NCI-H1694 (cell line): ENCODE measurements at places on chromosomes 12 and 14.

DNA sequence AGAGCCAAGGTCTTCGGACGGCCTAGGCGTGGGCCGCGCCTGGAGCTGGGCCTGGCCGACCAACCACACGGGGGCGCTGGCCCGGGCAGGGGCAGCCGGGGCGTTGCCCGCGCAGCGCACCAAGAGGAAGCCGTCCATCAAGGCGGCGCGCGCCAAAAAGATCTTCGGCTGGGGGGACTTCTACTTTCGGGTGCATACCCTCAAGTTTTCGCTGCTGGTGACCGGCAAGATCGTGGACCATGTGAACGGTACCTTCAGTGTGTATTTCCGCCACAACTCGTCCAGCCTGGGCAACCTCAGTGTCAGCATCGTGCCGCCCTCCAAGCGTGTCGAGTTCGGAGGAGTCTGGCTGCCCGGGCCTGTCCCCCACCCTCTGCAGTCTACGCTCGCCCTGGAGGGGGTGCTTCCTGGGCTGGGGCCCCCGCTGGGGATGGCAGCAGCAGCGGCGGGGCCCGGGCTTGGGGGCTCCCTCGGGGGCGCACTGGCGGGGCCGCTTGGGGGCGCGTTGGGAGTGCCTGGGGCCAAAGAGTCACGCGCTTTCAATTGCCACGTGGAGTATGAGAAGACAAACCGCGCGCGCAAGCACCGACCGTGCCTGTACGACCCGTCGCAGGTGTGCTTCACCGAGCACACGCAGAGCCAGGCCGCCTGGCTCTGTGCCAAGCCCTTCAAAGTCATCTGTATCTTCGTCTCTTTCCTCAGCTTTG is 4.4 kb upstream of the SHMT2 start:
- no peak for DNase-seq

- no peak for DNase-seq
Observed at GRCh38 chr14:104863131-104863862, 1.8 kb upstream of the CEP170B start.

GRCh38 chr12:45431126-45431525 is 215.2 kb downstream of the ANO6 start:
- DNase-seq = no peak

- no peak for DNase-seq
Observed at GRCh38 chr12:115891556-115892164, 385.8 kb downstream of the MED13L start.

- no peak for DNase-seq
Observed at GRCh38 chr14:95675486-95675885, 10.7 kb upstream of the TCL1B start.

DNA sequence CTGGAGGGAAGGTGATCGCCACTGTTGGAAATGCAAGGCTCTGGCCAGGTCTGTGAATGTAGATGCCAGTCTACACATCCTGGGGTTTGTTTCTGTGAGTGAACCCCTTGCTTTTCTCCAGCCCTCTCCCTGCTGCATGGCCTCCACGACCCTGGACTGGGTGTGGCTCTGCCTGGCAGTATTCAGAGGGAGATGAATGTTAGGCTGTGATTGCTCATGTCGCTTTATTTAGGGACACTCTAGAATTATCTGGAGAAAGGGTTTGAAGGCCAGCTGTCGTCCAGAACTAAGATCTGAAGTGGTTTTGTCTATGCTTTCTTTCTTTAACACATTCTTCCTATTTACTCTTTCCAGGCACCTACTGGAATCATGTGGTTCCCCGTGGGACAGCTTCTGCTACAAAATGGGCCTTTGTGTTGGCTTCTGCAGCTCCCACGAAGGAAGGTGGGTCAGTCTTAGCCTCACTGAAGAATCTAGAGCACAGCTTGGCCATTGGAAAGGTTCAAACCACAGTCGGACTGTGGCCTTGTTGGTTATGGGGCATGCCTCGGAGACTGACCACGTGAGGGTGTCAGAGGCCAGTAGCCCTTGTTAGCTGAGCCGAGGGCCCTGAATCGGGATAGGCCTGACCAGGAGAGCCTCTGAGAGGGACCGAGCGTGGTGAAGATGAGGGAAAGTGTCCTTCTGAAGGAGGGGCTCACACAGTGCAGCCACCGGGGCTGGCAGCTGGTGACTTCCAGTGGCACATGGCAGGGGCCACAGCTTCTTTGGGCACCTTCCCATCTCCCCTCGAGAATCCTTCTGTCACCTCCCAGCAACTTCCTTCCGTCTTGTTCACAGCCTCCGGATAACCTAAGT is 59.1 kb downstream of the ANKRD9 start:
- DNase-seq = no peak

- no peak for DNase-seq
Observed at GRCh38 chr12:50625029-50625925, 120.5 kb downstream of the DIP2B start.

DNA sequence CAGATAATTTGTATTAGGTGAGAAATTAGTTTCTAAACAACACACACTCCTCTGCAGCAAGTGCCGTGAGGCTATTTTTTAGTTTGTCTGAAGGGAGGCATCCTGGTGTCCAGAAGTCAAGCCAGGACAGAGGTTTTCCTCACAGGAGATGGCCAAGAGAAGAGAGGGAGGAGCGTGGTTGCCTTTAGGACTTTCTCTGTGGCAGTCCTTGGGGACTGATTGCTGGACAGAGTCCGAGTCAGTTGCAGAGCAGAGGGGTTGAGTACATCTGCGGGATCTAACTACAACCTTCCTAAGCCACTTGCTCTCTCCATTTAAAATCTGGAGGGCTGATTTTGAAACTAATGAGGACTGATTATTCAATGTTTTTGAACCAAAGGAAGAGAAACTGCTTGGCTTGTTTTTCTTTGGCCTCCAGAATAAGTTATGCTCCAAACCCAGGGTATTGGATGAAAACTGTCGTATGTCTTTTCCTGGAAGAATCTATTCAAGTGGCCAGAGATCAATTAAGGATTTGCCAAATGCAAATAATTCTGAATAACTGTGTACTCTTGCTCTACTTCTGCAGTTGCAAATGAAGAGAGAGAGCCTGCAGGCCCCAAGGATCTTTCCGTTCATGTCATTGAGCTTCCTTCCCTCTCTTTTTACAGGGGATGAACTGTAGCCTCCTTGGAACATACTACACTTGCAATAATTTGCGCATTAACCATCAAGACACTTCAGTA is 1.2 kb downstream of the SLCO1C1 start:
- DNase-seq = no peak

DNA sequence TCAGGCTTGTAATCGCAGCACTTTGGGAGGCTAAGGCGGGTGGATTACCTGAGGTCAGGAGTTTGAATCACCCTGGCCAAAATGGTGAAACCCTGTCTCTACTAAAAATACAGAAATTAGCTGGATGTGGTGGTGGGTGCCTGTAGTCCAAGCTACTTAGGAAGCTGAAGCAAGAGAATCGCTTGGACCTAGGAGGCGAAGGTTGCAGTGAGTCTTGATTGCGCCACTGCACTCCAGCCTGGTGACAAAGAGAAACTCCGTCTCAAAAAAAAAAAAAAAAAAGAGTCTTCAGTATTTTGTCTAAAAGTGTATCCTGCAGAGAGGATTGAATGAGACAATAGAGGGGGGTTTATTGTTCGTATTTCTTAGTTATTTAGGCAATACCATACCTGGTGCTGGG is 25.3 kb downstream of the FOXA1 start:
- no peak for DNase-seq

- DNase-seq = no peak
Observed at GRCh38 chr14:56211844-56212243, 93.6 kb downstream of the PELI2 start.

DNA sequence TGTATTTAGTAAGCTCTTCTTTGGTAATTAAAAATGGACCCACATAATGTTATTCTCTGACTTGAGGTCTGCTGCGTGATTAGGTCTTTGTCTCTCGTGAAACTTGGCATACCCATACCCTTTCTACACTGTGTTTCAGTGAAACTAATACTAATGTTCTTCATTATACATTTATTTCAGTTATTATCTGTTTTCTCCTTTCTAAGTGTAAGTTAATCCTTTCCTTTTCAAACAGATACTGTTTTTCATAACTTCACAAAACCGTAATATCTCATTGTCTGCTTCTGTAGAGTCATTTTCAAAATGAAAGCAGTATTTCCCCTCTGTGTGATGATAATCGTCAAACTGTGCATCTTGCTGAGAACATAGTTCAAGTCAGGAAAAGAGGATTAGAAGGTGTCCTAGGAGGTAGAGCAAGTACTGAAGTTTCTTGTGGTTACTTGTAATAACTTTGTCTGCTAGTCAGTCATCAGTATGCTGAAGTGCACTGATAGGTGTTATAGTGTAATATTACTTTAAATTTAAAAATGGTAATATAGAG is 15.9 kb downstream of the PYROXD1 start:
- no peak for DNase-seq

DNA sequence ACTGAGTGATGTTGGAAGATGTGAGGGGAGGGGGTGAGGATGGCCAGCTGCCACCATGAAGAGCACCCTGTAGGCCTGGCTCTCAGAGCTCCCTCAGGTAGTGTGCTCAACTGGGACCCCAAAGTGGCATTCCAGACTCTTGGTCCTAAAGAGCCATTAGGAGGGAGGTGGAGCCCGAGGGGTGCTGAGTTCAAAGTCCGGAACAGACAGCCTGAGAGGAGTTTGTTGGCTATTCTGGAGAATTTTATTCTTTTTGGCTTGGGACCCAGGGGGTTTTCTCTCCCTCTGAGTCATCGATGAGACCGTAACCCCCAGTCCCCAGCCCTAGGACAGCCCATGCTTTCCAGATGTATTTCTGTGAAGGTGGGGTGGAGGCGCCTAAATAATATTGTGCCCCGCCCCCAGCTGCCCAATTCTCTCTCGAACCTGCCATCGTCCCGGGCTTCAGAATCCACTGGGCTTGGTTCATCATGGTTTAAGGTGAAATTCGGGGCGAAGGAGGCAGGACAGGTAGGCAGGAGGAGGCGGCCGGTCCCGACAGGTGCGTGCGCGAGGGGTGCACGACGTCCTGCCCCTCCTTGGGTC is 690 bp upstream of the RBP5 start:
- DNase-seq = no peak

- no peak for DNase-seq
Observed at GRCh38 chr12:26761775-26762174, 71.2 kb downstream of the ITPR2 start.

DNA sequence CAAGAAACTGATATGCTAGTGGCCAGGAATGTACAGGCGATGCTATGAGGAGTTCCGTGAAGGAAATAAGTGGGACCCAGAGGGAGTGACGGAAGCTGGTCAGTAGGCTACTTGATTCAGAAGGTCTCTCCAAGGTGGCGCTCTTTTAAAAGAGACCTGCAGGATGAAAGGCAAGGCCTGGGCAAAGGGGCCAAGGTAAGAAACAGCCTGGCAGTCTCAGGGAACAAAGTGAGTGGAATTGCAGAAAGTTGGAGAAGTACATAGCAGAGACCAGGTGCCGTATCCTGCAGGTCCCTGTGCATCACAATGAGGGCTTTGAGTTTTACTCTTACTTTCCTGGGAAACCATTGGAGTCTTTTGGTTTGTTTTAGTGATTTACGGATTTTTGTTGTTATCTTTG is 905.6 kb downstream of the BCL11B start:
- DNase-seq = no peak

DNA sequence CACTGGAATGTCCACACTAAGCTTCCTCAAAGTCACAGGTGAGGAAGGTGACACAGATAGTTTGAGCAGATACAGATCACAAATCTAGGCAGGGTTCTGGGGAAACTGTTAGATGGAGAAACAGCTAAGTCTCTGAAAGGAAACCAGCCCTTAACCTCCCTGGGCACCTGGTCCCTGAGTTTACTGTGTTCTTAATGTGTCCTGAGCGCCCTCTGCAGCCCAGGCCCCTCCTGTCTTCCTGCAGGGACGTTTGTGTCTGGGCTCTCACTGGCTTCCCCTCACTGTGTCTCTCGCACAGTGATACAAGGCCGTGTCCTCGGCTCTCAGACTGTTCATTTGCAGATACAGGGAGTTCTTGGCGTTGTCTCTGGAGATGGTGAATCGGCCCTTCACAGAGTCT is 684.3 kb downstream of the TMEM121 start:
- no peak for DNase-seq

DNA sequence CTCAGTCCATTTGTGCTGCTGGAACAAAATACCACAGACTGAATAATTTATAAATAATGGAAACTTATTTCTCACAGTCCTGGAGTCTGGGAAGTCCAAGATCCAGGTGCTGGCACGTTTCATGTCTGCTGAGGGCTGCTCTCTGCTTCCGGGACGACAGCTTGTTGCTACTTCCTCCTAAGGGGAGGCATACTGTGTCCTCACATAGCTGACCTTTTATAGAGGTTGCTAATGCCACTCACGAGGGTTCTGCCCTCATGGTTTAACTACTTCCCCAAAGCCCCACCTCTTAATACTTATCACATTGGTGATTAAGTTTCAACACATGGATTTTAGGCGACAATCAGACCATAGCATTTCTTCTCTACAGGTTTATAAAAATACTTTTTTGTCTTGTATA is 411.1 kb downstream of the NRXN3 start:
- no peak for DNase-seq

DNA sequence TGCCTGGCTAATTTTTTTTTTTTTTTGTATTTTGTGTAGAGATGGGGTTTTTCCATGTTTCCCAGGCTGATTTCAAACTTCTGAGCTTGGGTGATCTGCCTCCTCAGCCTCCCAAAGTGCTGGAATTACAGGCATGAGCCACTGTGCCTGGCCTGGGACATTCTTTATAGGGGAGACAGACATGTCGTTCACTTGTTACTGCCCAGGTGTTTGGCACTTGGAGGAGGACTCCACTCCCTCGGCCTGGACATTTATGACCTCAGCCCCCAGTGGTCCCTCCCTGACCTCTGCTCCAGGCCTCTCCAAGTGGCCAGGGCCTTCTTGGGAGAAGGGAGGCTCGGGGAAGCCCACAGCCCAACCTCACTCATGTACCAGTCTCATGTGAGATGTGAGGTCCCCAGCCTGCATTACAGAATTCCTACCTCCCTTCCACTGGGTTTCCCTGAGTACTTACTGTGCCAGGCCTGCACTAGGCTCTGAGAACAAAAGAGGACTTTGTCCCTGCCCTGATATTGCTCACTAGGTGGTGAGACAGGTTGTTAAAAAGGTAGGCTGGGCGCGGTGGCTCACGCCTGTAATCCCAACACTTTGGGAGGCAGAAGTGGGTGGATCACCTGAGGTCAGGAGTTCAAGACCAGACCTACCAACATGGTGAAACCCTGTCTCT is 9.7 kb upstream of the POP5 start:
- no peak for DNase-seq

DNA sequence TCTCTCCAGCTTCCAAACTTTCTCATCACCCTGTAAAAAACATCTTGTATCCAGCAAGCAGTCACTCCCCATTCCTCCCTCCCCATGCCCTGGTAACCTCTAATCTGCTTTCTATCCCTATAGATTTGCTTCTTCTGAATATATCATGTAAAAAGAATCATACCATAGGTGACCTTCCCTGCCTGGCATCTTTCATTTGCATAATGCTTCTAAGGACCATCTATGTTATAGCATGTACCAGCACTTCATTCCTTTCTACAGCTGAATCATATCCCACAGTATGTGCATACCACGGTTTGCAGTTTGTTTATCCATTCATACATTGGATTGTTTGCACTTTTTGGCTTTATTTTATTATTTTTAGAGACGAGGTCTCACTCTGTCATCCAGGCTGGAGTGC is 22.9 kb upstream of the VPS37B start:
- DNase-seq = no peak

- DNase-seq = peak; percentile 3
Observed at GRCh38 chr14:50599700-50600444, 39.9 kb downstream of the ATL1 start.

GRCh38 chr12:116968986-116969385 is 58.2 kb downstream of the FBXW8 start:
- no peak for DNase-seq

GRCh38 chr12:79329933-79330332 is 360.8 kb downstream of the PAWR start:
- no peak for DNase-seq
